ENCODE measurements at places on chromosomes 2 and 18.

- no peak for DNase-seq
Measured at GRCh38 chr2:104746299-104746698, 107.6 kb upstream of the POU3F3 start.

GRCh38 chr2:8694737-8695136 is 12.9 kb downstream of the ID2 start:
- DNase-seq, result no peak

DNA sequence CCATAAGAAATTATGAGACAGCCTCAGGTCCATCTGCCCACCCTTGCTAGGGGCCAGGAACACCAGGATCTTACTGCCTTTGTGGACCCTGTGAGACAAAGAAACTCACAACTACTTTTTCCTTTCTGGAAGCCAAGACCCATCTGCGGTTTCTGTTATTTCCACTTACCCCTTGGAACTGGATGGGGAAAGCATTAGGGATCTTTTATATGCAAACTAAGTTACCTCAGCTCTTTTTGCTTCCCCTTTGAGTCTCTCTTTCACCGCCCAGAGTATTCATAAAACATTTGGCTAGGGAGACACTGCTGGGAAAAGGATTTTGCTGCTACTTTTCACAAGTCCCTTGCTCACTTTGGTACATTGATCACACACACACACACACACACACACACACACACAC is 95.7 kb downstream of the ZNF385B start:
- DNase-seq, result no peak

- no peak for DNase-seq
Measured at GRCh38 chr2:9400268-9401058, 22.9 kb downstream of the ITGB1BP1 start.

GRCh38 chr2:175931805-175932204 is 70.3 kb downstream of the LNPK start:
- DNase-seq, result no peak

DNA sequence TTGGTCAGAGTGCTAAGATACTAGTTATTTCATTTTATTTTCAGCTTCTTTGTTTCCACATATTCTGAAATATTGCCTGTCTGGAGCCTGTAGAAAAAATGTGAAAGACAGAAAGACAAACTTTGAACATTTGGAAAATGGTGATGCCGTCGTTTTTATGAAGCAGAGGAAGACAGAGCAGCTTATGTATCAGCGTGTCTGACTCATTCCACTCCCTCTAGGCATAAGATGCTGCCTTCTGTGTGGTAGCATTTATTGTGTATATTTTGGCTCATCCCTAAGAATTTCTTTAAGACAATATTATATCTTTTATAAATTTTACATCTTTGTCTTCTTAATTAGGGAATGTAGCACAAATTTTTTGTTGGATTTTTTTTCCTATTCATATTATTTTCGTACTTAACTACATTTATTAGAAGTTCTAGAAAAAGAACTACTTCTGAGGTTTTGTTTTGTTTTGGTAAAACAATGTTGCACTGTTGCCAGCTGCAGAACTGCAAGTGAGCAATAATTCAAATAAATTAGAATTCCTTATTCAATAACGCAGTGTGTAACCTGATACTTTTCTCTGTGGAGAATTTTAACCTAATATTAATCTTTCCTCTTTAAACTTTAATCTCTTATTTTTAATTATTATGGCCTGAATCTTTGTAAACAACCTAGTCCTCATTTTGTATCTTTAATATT is 300.4 kb downstream of the ZNF407 start:
- DNase-seq, result peak; percentile 66

- no peak for DNase-seq
Measured at GRCh38 chr2:52710810-52711618, 1056.6 kb upstream of the CHAC2 start.

- no peak for DNase-seq
Measured at GRCh38 chr18:79477711-79478483, 82.2 kb downstream of the NFATC1 start.

- peak; percentile 40 for DNase-seq
Measured at GRCh38 chr2:17327649-17328048, 190.6 kb downstream of the RAD51AP2 start.

DNA sequence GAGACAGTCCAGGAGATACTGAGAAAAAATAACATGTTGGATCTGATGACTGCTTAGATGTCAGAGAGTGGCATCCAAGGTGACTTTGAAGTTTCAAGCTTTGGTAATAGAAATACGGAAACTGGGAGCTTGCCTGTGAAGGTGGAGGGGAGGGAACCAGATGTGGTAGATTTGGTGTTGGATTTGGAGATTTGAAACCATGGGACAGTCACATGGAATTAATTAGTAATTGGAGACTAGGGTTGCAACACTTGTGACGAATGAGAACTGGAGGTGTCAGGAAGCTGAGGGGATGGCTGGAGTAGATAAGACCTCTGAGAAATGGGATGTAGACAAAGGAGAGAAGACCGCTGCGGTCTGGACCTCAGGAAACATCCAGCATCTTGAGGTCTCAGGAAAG is 46.7 kb downstream of the RPL37A start:
- no peak for DNase-seq

DNA sequence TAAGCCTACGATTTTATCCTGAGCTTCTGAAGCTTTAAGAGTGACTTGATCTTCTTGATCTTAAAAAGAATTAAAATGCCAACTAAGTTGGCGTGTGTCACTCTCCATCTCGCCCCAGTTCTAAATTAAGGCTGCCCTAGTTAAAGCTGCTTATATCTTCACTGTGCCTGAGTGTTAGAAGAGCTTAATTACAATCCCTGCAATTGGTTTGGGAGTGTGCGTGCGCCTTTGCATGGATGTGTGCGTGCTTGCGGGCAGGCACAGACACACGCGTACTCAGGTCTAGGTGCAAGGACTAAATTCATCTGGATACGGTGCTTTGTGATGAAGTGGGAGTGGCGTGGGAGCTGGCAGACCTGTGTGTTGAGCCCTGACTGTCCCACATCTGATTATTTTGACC is 201.5 kb downstream of the FAM210A start:
- DNase-seq, result no peak

DNA sequence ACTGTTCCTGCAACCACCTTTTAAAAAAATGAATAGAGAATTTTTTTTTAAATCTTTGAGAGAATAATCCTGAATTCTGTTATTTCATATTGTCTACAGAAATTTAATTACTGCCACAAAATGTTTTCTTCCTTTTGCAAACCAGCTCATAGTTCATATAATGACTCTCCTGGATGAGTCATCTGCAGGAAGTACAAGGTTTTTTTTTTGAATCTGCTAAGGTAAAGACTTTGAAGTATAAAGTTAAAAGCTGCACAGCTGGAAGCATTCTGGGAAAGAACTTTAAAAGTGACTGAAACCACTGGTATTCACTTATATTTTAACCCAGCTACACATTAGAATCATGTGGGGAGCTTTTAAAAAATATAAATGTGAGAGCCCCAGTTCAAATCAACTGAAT is 25.4 kb downstream of the SESTD1 start:
- DNase-seq, result peak; percentile 77

DNA sequence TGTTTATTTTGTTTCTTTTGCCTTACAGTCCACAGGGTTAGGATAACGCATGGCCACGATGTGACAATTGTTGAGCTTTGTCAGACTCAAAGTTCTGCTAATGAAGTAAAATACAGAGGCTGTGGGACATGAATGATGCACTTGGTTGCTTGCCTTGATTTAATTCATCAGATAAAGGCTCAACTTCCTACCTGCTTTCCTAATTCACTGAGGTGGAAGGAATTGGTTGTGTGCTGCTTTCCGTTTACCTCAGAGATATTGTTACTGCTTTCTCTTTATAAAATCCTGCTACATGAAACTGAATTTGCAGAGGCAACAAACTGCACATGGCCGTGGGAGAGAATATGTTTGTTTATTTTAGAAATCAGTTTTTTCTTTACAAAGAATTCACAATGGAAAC is 6.6 kb downstream of the RIT2 start:
- DNase-seq, result no peak

DNA sequence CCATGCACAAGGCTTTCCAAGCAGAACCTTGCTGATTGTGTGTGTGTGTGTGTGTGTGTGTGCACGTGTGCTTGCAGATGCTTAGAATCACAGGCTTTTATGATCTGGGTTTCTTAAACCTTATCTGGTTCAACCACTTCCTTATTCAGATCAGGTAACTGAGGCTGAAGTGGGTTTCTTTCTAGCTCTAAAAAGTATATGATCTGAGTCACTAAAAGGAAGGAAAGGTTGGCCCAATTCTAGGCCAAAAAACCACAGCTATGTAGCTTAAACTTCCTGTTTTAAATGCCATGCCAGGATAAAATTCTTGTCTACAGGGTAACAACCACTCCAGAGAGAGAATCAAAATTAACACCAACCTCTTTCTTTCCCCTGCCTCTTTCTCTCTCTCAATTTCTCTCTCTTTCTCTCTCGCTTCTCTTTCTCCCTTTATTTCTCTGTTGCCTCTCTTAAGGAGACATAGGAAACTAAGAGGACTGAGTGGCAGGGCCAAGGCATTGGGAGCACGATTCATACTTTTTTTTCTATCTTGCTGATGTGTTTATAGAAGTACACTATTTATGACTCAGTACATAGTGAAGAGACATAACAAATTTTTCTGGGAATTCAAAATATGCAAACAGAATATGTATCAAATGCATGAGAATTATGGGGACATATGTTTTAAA is 140.3 kb downstream of the TRIB2 start:
- peak; percentile 83 for DNase-seq

- no peak for DNase-seq
Measured at GRCh38 chr2:174840436-174840835, 76.2 kb upstream of the CHRNA1 start.

- no peak for DNase-seq
Measured at GRCh38 chr18:13120255-13120654, 98.3 kb upstream of the LDLRAD4 start.

DNA sequence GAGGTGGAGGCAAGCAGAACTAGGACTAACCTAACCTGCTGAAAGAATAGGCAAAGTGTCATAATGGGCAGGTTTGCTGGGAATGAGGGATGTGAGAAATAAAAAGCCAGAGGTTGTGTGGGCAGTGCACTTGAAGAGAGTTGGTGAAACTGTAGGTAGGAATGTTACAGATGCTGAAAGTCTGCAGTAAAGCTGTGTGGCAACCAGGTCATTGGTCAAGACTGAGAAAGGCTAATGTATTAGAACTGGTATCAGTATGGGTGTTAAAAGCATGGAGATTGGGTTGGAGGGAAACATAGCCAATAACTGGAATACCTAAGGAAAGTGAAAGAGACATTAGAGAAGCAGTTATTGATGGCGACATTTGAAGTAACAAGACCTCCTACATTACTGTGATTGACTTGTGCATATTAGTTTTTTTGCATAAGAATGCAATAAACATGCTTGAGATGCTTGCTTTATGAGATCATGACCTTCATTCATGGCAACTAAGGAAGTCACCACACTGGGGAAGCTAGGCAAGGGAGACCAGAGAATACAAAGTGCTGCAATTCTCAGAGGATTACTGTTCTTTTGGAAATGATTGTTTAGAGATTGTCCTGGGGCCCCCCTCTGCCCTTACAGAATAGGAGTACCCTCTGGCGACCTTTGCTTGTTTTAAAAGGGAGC is 11.8 kb downstream of the GULP1 start:
- DNase-seq, result peak; percentile 24

DNA sequence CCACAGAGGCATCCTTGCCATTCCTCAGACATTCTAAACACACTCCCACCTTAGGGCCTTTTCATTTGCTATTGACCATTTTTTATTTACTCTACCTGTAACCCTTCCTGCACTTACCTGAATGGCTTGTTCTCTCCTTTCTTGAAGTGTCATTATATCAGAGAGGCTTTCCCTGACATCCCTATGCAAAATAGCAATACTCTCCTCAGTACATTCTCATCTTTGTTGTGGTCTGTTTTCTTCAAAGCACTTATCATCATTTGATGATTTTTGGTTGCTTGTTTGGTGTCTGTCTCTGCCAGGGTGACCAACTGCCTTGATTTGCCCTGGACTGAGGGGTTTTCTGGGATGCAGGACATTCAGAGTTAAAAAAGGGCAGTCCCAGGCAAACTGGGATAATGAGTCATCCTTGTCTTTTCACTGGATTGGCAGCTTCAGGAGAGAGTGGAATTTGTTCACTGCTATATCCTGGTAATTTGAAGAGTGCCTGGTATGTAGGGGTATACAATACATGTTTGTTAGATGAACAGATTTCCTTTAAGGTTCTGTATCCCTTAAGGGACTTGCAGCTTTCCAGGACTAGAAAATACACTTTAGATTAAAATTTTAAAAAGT is 102.4 kb downstream of the BABAM2 start:
- DNase-seq, result peak; percentile 75

DNA sequence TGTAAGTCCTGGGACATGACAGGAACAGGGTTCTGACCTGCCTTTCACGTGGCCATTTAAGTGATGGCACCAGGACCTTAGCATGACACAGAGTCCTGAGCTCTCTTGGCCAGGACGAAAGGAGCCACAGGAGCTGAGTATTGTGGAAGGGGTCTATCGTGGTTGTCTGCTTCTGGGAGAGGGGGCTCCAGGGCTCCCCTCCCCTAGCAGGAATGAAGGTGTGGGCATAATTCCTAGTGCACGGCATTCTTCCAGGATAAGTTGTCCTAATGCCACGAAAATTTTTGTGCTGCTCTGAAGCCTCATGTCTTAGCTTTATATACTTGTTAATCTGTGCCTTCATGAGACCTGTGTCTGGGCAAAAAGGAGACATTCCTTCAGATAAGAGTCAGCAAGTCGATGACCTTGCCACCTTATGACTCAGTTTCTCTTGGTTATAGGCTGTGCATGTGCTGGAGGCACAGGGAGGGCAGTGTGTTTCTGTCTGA is 17.1 kb downstream of the GATA6 start:
- peak; percentile 91 for DNase-seq

DNA sequence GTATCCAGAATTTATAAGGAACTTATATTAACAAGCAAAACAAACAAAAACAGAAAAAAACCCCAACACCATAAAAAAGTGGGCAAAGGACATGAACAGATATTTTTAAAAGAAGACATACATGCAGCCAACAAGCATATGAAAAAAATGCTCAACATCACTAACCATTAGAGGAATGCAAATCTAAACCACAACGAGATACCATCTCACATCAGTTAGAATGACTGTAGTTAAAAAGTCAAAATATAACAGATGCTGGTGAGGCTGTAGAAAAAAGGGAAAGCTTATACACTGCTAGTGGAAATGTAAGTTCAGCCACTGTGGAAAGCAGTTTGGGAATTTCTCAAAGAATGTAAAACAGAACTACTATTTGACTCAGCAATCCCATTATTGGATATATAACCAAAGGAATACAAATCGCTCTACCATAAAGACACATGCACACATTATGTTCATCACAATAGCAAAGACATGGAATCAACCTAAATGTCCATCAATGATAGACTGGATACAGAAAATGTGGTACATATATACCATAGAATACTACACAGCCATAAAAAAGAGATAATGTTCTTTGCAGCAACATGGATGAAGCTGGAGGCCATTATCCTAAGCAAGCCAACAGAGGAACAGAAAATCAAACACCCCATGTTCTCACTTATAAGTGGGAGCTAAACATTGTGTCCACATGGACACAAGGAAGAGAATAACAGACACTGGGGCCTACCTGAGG is 25.3 kb downstream of the PREPL start:
- DNase-seq, result no peak

- no peak for DNase-seq
Measured at GRCh38 chr2:158686210-158686691, 108.9 kb upstream of the DAPL1 start.

Data from bronchial epithelial cell (primary cell).